Neuronal stem cell (in vitro differentiated cells): ENCODE measurements at places on chromosomes 16 and 17.
A peak's percentile ranks its signal among the peaks of the same experiment; 100 is the strongest.

DNA sequence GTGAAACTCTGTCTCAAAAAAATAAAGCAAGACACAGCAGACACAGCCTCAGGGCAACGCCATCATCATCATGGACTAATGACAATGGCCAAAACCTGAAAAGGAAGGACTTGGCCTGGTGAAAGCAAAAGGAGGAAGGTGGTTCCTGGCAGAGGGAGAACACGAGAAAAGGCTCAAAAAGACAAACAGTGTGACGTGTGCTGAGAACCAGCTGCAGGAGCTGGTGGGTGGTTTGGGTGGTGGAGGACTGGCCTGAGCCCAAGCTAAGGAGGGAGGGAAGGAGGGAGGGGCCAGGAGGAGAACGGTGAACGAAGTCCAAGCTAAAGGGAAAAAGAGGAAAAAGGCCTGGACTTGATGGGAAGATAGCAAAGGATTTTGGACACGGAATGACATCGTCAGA lies 85.1 kb downstream of the SLC39A11 start:
- DNase-seq = no peak

- DNase-seq = no peak
Observed at GRCh38 chr16:25045696-25046381, 30.7 kb upstream of the ARHGAP17 start.

- peak; percentile 97 for DNase-seq
Observed at GRCh38 chr16:71894921-71895678, at the start of gene IST1. IST1 (plus strand) TSS chr16:71895531; CDS start chr16:71915641, 20,110 bp downstream.

DNA sequence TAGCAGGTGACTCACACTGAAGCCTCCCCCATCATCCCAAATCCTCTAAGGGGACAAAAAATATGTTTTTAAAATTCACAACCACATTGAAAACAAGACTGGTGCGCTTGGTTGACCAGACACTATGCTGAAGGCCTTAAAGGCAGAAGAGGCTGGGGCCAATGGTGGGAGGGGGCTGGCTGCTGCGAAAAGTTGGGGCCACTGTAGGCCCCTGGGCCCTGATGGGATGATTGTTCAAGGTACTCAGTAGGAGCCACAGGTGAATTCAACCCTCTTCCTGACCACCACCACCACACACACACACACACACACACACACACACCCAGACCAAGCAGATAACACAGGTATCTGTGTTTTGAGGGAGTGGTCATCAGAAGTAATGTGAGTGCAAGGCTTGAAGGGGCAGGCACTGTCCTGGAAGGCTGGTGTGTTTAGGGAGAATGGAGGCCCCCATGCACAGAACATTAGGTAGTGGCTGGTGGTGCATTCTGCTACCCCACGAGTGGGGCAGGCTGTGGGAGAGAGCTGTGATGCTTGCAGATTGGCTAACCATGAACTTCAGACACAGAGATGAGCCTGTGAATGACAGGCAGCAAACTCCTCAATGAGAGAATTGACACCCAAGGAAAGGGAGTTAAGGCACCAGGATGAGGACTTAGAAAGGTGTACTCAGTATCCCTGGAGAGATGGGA lies 55.0 kb downstream of the NT5M start:
- DNase-seq = no peak

DNA sequence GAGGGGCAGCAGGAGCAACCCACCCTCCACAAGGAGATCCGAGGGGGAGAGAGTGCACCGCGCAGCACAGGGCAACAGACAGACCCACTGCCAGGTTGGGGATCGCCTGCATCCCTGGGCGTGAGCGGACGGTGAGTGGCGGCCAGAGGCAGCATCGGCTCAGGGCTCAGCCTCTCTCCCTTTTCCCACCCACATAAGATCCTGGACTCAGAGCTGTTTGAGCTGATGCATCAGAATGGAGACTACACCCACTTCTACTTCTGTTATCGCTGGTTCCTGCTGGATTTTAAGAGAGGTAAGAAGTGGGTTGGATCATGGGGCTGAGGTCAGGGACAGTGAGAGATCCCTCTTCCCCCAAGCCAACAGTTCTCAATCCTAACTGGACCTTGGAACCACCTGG lies 23.2 kb downstream of the MNT start:
- no peak for DNase-seq

- no peak for DNase-seq
Observed at GRCh38 chr16:73339821-73340220, 291.9 kb upstream of the ZFHX3 start.

DNA sequence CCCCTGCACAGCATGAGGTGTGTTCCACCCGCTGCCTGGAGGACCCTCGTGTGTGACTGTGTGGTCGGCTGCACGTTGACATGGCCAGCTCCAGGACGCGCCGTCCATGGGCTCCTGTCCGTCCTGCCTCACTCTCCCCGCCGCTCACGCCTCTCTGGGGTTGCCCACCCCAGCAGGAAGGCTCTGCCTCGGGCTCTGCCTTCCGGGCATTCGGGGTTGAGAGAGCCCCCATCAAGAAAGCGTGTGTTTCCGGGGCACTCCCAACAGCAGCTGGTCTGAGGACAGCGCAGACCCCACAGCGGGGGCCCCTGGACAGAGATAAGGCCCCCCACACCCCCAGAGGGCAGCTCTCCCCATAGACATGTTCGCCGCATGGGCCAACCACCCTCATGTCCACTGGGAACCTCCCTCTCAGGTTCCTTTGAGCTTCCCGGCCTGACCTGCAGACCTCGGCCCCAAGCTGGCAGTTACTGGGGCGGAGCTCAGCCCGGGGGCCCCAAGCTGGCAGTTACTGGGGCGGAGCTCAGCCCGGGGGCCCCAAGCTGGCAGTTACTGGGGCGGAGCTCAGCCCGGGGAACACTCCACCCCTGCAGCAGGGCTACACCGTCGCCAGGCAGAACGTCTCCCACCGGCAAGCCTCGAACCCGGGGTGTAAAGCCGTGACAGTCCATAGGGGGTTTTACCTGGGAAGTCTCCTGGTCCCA lies 8.4 kb upstream of the PIEZO1 start:
- DNase-seq = no peak

- no peak for DNase-seq
Observed at GRCh38 chr17:69457603-69458002, 43.1 kb downstream of the MAP2K6 start.

DNA sequence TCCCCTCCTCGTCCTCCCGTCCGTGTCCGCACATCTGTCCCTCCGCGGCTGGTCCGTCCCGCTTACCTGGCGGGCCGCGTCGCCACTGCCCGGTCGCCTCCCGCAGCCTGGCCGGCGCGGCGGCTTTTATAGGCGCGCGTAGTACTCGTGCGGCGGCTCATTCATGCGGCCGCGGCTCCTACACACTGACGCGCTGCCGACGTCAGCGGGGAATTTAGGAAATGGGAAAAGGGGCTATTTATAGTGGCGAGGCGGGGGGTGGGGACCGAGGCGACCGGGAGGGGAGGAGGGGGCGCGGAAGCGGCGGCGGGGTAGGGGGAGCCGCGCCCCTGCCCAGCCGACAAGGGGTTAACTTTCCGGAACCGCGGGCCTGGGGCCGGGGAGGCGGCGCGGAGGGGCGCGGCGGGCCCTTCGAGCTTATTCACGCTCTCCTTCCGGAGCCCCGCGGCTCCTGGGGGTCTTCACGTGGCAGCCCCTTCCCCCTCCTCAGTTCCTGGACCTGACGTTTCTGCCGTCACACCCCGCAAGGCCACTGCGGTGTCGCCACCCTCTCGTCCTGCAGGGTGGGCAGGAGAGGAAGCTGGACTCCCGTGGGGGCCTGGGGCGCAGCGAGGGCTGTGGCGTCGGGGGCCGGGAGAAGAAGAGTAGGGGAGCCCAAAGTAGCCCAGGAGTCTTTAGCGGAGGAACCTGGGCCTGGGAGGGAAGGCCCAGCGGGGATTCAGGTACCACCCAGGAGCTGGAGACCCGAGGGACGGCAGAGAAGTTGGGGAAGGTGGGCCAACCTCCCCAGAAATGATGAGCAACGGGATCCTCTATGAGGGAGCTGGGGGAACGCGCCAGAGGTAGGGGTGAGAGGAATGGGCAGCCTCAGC lies 3.6 kb upstream of the HIC1 start:
- no peak for DNase-seq

DNA sequence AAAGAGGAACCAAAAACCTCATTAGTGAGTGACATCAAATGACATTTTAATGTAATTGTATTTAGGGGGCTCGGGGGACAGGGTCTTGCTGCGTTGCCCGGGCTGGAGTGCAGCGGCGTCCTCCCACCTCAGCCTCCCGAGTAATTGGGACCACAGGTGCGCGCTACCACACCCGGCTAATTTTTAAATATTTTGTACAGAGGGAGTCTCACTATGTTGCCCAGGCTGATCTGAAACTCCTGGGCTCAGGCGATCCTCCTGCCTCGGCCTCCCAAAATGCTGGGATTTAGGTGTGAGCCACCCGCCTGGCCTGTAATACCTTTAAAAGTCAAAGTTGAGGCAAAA lies 581 bp downstream of the SNRNP25 start:
- no peak for DNase-seq

DNA sequence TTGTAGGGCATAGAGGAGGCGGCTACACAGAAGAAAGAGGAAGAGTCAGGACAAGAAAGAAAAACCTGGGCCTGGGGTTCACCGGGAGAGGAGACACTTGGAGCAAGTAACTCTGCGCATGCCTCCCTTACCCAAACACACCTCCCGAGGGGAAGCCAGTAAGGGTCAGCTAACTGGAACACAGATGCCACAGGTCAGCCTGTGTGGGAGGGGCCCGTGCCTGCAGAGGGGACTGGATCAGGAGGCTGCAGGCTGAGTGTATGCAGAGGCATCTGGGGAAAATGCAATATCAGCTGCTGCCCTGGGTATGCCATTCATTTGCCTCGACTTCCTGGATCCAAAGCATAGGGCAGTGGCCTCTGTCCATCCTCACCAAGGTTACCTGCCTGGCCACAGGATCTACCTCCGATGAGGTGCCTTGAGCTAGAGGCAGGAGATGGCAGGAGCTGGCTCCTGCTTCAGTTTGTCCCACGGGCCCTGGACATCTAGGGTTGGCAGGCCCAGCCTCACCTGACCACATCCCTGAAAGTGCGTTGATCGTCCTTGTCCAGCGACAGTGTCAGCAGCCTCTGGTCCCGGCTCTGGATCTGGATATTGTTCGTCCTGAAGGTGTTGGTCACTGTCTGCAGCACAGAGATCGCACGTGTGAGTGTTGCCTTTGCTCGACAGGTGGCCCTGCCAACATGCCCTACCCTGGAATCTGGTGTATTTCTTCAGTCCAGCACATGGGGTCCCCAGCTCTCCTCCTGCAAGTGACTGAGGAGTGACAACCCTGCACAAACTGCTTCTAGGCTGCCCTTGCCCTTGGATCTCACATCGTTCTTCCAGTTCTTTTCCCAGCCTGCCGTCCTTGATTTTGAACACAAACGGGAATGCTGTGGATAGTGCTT lies 4.6 kb upstream of the MFSD6L start:
- no peak for DNase-seq

GRCh38 chr16:4328046-4328781 lies 12.3 kb downstream of the GLIS2 start:
- peak; percentile 75 for DNase-seq

GRCh38 chr17:37610971-37611370 lies 1.8 kb upstream of the SYNRG start:
- DNase-seq = no peak

- no peak for DNase-seq
Observed at GRCh38 chr17:40064971-40065768, 2.4 kb downstream of the THRA start.

DNA sequence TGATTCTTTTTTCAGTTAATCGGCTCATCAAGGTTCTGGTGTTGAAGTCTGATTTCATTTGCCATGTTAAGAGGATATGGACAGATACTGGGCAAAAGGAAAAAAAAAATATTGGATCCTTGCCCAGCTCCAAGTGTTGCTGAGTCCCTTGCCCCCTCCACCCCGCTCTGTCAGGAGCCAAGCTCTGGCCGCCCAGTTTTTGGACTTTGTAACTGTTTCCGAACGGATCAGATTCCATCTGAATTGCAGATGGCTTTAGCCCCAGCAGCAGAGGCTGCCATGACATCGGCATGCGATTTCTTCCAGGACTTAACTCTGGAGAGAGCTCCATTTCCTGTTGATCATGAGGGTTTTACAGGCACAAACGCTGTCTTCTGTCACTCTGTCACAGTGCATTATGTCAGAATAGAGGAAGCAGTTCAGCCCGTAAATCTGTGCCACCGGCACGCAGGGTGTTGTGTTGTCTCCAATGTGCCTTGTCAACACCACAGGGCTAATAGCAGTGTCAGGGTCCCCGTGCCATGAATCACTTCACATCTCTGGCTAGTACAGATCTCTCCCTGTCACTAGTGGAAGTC lies 615.6 kb downstream of the MAF start:
- DNase-seq = no peak
